Activated naive CD8-positive, alpha-beta T cell treated with anti-CD3 and anti-CD28 coated beads, Interleukin-2, amount 50 U/mL, for 24 hours (primary cell): ENCODE measurements at places on chromosomes 1 and 21.

- DNase-seq = no peak
Observed at GRCh38 chr1:12593621-12594066, 24.4 kb downstream of the DHRS3 start.

GRCh38 chr1:20540281-20540680, 12.1 kb upstream of the FAM43B start:
- no peak for DNase-seq

DNA sequence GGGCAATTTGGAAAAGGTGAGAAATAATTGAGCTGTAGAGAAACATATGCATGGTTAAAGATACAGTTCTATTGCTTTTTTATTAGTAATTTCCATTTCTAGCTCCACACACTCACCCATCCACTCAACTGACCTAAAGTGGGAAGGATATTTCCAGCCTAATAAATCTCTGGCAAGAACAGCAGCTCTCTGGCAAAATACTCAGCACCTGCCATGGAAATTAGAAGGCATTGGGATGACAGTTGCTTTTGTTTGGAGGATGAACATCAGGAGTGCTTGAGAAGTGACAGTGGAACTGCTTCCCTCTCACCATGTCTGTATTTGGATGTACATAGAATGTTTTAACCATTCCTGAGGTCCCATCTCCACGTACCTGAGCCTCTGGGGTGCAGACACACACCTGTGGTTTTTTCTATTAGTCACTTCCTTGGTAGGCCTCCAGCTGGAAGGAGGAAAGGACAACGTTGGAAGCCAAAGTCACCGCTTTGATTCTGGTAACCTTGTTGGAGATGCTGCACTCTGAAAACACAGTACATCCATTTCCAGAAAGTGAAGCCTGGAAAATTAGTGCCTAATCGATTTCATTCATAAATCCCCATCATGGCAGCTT, 62.3 kb upstream of the RUNX1 start:
- no peak for DNase-seq

DNA sequence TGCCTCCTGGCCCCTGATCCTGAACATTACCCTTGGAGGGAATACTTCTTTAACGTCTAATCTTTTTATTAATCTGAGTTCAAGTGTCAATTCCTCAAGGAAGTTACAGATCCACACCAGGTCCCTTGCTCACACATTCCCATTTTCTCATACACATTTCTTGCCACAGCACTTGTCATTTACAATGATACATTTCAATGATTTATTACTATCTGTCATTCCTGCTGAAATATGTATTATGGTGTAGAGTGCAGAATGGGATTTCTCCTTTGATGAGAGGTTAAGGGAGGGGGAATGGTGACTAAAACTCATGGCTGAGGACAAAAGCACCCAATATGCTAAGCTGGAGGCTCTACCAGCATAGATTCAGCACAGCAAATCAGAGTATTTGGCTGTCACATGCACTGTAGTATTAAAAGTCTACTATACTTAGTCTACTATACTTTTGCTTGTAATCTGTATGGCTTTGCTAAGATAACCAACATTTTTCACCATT, 982.5 kb downstream of the TTLL7 start:
- DNase-seq = no peak

DNA sequence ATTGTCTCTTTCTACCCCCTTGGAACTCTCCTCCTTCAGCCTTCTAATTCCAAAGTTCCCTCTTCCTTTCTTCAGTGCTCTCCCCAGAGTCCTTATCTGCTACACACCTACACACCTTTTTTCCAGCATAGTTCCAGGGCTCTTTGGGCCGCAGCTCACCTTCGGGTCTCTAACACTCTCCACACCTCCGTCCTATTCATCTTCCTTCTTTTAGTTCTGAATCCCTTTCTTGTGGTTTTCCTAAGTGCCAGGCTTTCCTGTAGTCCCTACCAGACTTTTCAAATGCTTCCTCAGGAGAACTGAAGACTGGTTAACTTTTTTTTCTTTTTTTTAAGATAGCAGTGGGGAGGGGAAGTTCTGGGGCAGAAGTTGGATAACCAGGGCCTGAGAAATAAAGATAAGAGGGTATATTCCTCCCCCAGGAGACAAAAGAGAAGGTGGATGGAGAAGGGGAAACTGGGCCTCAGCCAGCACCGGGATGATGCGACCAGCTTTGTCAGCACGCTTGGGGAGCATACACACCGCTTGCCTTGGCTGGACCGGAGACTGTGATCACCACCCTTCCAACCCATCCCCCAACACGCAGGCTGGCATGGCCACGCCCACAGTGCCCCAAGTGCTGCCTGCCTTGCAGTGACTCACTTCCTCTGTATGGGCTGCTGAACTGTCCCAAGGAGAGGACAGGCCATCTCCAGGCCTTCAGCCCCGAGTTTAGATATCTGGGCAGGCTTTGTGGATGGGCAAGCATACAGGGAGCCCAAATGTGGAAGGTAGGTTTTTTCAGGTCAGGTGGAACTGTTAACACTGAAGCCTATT, 2.5 kb upstream of the CERS2 start:
- DNase-seq = peak; percentile 86

DNA sequence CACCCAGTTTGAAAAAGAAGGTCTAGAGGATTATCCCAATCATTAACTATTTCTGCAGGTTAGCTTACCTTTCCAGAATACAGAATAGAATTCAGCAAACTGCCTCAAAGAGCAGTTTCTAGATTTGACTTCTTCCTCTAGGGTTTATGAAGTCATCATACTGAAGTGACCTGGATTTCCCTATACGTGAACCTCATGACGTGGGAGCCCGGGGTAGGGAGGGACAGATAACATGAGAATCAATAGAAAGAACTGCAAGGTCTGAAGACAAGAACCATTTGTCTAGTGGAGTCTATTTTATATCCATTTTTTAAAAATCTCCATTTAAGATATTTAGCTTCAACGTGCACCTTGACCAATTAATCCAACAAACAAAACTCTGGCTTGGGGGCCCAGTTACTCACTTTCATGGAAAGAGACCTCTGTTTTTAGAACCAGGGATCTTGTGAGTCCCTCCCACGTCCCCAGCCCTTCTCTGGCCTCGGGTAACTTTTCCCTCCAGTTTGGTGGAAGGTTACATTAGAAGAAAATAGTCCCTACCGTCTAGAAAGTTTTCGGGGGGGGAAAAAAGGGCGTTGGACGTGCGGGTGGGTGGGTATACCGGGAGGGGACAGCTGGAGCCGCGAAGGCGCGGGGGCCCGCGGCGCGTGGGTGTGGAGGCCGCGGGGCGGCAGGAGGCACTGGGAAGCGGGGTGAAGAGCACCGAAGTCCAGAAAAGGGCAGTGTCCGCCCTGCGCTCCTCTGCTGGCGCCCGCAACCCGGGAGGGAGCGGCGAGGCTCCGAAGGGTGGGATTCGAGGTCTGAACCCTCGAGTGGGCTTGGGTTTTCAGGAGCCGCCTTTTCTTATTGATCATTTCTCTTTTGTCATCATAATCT, 13.8 kb upstream of the POGZ start:
- peak; percentile 29 for DNase-seq

- DNase-seq = peak; percentile 88
Observed at GRCh38 chr1:39609618-39610331, 29.7 kb downstream of the HEYL start.

- no peak for DNase-seq
Observed at GRCh38 chr1:222979561-222979960, 163.5 kb downstream of the TLR5 start.

- no peak for DNase-seq
Observed at GRCh38 chr1:245310571-245311531, 156.1 kb downstream of the KIF26B start.

GRCh38 chr1:69290291-69290690, 277.4 kb upstream of the LRRC7 start:
- no peak for DNase-seq

DNA sequence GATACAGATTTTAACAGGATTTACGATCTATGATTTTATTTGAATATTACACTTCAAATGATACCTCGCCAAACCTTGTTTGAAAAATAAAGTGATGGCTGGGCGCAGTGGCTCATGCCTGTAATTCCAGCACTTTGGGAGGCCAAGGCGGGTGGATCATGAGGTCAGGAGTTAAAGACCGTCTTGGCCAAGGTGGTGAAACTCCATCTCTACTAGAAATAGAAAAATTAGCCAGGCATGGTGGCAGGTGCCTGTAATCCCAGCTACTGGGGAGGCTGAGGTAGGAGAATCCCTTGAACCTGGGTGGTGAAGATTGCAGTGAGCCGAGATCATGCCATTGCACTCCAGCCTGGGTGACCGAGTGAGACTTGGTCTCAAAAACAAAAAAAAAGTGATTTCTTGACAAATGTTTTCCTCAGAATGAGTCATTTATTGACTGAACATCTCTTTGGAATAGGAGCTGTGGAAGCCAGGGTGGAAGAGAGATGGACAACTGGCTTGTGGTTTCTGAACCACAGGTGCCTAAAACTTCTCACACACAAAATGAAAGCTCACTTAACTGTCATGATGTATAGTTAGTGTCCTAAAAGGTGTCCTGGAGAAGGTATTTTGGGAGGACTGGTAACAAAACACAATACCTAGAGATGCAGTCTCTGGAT, 11.9 kb downstream of the PKNOX1 start:
- no peak for DNase-seq

GRCh38 chr1:200146100-200146499, 118.6 kb downstream of the NR5A2 start:
- no peak for DNase-seq

DNA sequence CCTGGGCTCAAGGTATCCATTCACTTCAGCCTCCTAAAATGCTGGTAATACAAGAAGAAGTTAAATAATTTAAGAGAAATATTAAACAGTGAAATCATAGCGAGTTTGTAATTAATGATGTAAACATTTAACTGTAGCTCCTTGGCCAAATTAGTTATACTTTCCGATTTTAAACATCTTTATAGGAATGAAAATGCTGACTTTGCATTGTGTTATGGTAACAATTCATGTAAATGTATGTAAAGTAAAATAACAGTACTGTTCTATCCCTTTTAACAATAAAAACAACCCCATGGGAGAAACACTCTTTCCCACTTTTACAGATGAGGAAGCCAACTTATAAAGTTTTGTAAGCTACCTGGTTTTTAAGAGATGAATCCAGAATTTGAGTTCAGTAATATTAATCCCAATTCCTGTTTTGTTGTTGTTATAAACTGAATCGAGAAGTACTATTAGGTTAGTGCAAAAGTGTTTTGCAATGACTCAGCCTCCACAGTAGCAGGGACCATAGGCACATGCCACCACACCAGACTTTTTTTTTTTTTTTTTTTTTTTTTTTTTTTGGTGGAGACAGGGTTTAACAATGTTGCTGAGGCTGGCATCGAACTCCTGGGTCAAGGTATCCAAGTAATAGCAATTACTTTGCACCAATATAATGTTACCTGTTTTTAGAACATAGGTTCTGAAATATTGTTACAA, 1360.4 kb downstream of the BRINP3 start:
- no peak for DNase-seq

GRCh38 chr1:199163670-199164069, 524.8 kb downstream of the PTPRC start:
- no peak for DNase-seq

- DNase-seq = no peak
Observed at GRCh38 chr1:235073331-235073967, 55.2 kb downstream of the TOMM20 start.

DNA sequence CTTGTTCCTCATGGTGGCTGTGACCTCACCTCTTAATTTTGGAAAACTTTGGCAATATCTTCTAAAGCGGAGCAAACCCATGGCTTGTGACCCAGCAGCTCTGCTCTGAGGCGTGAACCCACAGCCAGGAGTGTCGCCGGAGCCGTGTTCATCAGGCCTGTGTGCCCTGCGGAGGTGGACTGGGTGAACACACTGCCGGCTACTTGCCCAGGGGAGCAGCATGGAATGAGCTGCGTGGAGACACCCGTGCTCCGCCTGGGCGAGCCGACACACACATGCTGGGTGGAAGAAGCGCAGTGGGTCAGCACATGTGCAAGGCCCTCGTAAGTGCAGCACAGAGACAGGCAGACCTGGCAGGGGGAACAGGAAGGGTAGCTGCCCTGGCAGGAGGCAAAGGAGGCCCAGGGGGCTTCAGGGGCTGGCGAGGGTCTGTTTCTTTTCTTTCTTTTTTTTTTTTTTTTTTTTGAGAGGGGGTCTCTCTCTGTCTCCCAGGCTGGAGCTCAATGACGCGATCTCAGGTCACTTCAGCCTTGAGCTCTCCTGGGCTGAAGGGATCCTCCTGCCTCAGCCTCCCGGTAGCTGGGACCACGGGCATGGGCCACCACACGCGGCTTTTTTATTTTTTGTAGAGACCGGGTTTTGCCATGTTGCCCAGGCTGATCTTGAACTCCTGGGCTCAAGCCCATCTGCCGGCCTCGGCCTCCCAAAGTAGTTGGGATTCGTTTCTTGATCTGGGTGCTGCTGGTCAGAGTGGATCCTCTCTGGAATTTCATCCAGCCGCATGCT, 41.8 kb downstream of the AGPAT3 start:
- no peak for DNase-seq

- DNase-seq = no peak
Observed at GRCh38 chr1:68128820-68129219, 78.4 kb upstream of the DIRAS3 start.

DNA sequence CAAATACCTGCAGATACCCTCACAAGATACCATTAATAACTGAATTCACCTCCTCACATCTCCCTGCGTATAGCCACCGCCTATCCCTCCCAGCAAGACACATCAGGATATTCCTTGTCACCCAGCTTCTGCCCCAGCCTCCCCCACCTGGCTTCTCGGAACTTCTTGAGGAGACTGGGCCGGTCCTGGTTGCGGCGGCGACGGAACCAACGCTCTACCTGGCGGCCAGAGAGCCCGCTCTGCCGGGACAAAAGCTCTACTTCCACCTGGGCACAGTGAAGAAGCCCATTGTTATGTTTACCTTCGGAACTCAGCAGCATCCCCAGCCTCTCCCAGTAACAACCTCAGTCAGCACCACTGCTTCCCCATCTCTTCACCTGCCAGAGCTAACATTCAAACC, 6.7 kb downstream of the CERS2 start:
- DNase-seq = no peak

DNA sequence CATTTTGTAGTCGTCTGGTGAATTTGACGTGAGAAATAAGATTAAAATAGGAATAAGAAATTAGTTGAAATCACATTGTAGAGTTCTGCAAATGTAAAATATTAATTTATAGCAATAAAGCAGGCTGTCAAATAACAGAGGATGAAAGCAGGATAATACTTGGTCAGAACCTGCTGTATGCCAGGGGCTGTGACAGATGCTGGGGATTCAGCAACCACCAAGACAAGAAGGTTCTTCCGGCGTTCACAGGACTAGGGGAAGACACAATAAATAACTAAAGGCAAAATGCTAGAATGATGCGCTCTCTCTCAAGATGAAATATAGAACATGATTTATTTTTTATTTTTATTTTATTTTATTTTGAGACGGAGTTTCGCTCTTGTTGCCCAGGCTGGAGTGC, 6.8 kb upstream of the PARK7 start:
- DNase-seq = no peak

DNA sequence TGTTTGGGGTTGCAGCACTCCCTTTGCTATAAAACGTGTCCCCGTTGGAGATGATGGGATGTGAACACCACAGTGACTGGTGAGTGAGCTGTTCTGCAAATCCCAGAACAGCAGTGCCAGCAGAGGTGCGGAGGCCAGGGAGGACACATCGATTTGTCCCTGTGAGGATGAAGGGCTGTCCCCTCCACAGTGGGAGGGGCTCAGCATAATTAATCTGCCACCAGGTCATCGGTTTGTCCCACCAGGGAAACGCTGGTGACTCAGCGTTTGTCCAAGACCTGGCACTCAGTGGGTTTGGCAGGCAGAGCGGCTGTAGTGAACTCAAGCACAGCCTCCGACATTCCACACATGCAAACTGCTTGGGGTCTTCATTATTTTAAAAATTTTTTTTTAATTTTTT, 22.8 kb upstream of the PDE9A start:
- DNase-seq = no peak

- no peak for DNase-seq
Observed at GRCh38 chr1:188706742-188707141, 1770.9 kb downstream of the BRINP3 start.
